ENCODE measurements at places on chromosomes 6 and 20.

DNA sequence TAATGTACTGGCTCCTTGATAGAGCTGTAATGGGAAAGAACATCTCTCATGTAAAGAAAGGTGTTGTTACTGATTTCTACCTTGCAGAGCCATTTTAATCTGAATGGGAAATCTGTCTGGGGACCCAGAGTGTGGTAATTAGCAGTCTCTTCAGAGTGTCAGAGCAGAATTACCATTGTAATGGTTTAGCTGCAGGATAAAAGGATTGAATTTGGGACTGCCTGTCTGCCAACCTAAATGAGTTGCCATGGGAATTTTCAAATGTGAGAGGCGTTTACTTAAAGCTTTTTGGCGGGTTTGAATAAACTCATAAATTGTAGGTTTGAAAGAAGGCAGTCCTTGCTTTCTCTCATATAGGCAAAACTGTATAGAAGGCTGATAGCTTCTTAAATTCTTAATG, 128.8 kb downstream of the QKI start:
- DNase-seq = no peak

DNA sequence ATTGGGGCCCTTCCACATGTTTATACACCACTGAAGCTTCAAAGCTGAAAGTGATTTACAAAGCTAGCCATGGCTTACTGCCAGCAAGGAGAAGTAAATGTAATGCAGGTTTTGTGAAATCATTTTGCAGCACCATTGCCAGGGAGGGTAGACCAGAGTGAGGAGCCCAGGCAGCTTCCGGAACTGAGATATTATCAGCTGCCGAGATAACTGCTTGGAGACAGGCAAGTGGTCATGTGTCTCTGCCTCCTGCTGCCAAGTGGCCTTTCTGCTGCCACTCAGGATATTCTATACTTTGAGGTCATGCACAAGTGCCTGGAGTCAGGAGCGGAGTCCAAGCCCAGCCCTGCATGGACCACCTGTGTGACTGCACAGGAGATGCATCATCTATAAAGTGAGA, 160.2 kb downstream of the SYNDIG1 start:
- no peak for DNase-seq

DNA sequence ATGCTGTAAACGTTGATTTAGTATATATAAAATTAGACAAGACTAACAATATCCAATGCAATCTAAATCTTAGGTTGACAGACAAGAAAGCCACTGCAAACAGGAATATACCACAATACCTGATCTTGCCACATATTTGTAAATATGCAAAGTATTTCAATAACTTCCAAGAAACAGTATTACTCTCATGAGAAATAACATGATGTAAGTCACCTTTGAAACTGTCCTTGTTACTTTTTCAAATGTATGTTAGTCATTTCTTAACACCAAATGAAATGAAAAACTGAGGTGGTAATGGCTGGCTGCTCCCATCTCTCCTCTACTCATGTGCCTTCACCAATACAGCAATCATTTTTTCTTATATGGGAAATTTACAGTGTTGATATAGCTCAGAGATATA, 118.7 kb downstream of the ATG5 start:
- no peak for DNase-seq

DNA sequence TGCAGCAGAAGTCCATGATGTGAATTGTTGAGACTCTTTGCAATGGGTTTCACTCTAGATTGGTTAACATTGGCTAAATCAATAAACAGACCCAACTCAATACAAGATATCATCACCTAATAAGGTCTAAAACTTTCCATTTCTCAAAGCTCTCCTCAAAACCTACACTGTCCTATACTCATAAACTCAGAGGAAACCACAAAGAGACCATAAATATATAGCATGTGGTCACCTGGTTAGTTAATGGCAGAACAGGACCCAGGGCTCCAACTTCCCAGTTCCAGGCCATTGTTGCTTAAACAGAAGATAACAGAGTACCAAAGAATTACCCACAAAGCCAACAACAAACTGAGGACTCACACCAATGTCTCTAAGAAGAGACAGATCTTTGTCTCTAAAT, 12.0 kb downstream of the RTN4IP1 start:
- no peak for DNase-seq

- DNase-seq = peak; percentile 57
Measured at GRCh38 chr6:7108964-7109836, 1.4 kb downstream of the RREB1 start.

DNA sequence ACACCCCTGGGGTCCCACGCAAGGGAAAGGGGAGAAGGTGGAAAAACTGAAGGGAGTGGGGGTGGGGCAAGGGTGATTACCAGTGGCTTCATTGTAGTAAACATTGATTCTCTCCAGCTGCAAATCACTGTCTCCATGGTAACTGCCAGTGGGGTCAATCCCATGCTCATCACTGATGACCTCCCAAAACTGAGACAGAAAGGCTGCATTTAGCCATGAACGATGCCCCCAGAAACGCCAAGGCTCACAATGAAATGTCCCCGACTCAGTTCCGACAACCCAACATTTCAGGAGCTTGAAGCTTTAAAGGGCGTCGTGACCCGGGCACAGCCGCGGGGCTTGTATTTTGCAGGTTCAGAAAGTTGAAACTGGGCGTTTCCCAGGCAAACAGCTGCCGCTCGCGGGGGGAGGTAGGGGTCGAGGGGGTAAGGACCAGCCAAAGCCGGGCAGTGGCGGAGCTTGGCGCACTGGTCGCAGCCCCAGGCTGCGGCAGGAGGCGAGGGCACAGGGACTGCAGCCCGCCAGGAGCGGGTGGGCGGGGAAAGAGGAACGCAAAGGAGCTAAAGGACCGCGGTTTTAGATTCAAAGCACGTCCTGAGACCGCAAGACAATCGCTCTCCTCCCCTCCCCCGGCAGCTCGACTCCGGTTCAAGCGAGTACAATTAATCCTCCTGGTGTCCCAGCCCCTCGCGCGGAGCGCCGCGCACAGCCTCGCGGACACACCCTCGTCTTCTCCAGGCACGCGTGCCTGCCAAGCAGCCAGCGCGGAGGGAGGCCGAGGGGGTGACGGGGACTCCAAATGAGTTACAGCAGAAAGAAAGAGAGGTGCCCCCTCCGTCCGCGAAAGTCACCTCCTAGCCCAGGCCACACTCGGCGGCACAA, 731 bp downstream of the TUBB2B start:
- no peak for DNase-seq

DNA sequence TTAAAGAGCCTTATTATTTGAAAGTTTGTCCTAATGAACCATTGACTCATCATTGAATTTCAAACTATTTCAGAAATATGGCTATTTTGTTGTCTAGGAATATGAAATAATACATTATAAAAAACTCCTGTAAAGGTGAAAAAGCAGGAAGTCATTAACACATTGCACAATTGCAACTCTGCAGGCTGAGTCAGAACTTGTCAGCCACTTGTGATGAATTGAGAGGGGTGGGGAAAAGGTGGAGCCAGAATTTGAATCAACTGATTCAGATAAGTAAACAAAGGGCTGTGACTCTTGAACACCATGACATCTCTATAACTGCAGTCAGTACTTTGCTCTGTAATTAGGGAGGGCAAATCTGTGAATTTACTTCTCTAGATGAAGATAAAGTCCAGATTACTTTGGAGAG, 6.0 kb downstream of the C6orf141 start:
- peak; percentile 64 for DNase-seq

DNA sequence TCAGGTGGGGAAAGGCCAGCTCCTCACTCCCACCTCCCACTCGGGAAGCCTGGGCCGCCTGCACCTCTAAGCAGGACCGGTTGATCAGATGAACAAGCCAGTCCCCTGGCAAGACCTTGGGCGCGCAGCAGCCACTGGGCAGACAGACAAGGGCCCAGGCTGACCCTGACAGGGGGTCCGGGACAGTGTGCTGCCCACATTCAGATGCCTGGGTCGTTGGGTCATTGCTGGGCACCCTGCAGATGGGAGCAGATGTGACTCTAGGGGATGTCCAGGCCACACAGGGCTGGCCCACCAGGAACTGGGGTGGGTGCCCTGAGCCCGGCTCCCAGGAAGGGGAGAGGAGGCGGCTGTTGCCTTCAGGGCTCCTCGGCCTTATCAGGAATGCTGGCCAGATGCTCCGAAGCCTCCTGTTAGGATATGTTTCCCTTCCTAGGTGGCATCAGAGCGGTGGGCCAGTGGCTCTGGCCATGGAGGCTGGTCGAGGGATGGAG, 17.3 kb upstream of the FRMD1 start:
- no peak for DNase-seq

GRCh38 chr6:35441642-35442041, 10.5 kb upstream of the FANCE start:
- DNase-seq = no peak

DNA sequence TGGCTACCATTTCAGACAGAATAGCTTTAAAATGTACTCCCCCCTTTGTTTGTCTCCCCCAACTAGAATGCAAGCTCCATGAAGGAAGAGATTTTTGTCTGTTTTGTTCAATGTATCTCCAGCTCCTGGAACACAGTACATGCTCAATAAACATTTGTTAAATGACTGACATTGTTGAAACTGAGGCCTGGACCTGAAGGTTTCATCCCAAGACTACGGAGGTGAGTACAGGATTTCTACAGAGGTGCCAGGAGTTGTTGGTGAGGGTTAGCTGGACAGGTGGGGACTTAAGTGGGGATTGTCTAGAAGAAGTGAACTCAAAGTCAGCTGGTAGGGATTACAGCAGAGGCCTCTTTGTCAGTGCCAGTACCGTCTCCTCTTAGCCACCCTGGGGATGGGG, 19.4 kb downstream of the VEGFA start:
- no peak for DNase-seq

- DNase-seq = no peak
Measured at GRCh38 chr6:145705561-145705960, 29.8 kb downstream of the EPM2A start.

GRCh38 chr6:68754681-68755213, 119.7 kb downstream of the ADGRB3 start:
- DNase-seq = no peak

DNA sequence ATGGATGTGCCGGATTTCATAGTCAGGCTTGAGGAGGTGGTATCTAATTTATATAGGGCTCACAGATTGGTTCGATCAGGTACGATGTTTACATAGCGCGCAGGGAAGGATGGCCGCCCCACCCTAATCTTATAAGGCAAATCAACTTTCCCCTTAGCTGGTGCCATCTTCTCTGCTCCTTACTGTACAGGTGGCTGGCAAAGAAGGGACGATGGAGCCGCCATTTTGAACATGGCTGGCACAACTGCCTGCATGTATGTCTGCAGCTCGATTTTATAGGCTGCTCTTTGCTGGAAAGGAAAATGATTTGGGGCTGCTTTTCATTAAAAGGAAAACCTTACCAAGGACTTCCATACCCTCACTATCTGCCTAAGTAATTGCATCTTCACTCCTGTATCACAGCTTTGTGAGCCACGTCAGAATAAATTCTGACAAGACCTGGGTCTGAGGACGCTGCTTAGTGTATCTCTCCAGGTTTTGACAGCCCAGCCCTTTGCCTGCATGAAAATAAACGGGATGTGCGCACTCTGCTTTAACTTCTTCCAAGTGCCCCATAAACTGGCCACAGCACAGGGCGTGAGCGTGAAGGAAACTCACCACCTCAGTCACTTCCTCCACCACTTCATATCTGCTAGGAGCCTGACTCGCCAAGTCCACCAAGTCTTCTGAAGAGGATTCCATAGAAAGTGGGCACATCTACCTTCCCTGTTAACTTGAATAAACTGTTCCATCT, 109.4 kb upstream of the ARMC2 start:
- no peak for DNase-seq

GRCh38 chr20:15138548-15139126, 801.2 kb upstream of the FLRT3 start:
- DNase-seq = no peak

DNA sequence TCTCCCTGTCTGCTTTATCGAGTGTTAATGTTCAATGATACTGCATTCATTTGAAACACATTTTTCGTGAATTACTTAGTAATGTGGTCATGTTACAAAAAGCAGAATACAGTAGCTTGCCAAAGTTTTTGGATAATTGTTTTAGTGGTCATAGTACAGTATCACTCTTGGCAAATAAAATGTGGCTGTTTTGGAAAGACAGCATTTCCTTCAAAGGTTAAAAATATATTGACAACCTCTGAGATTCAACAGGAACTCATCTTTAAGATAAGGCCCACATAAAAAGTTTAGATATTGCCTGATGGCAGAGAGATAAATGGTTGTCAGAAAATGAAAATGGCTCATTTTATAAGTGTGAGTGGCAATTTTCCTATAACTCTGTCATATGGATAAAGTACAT, 297.7 kb upstream of the MAN1A1 start:
- DNase-seq = no peak

DNA sequence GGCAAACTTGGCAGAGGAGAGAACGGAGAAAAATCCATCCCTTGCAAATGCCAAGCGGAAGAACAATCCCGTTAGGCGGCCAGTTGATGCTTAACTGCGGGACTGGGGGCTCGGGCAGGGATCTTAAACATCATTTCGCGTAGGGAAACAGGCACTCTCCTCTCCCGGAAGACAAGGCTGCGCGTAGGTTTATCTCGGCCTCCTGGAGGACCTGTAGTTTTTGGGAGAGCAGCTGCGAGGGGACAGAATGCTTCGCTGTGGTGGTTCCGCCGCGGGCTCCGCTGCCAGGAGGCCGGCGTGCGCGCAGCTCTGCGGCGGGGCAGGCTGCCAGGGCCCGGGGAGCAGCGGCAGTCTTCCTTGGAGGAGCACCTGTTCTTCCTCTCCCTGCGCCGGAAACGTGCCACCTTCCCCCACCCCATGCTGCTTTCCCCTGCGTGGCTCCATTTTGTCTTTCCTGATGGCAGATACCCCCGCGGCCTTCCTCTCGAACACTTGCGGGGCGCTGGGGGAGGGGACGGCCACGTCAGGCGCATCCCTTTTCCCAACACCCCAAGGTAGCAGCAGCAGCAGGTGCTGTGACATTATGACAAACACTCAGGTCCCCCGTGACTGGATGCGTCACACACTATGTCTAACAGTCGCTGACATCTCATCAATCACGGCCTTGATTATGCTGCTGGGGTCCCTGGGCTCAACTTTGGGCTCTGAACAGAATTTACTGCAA, 230.7 kb upstream of the BTBD3 start:
- no peak for DNase-seq

- no peak for DNase-seq
Measured at GRCh38 chr6:119075200-119075981, 3.1 kb downstream of the FAM184A start.

- peak; percentile 42 for DNase-seq
Measured at GRCh38 chr6:170393807-170394399, 87.3 kb downstream of the FAM120B start.

GRCh38 chr6:134134654-134135053, 82.2 kb upstream of the SLC2A12 start:
- DNase-seq = no peak

- no peak for DNase-seq
Measured at GRCh38 chr20:25484911-25485511, 77.5 kb downstream of the GINS1 start.

DNA sequence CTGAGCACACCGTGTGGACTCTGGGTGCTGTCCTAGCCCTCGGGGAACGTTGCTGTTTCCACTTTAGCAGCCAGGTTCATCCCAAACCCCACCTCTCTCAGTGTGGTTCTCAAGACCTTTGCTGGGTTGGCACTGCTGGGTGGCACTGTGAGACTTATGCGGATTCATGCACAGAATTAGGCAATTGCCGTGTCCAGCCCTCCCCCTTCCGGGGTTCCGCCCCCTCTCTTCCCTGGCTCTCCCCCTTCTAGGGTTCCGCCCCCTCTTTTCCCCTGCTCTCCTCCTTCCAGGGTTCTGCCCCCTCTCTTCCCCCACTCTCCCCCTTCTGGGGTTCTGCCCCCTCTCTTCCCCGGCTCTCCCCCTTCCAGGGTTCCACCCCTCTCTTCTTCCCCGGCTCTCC, 39.8 kb upstream of the SLCO4A1 start:
- DNase-seq = peak; percentile 48

GRCh38 chr6:35392111-35392702, 49.8 kb downstream of the PPARD start:
- DNase-seq = no peak
